ENCODE measurements at places on chromosomes 13 and 19.

DNA sequence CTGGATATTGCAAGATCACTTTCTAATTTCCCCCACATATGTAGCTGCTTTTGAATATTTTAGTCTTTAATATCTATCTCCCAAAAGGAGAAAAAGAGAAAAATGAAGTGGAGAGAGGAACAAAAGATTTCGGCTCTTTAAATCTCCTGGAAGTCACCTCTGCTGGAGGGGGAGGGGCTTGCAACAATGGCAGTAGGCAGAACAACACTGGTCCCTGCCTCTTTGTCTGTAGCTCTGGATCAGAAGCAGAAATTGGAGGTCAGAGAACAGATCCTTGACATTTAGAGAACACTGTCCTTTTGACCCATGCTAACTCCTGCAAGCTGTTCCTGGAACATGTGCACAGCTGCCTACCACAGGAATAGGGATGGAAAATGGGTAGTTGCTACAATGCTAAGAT lies 86.7 kb upstream of the GPR12 start:
- DNase-seq: no peak

- no peak for DNase-seq
These were observed 42.2 kb upstream of the TEX29 start for GRCh38 chr13:111278258-111278657.

DNA sequence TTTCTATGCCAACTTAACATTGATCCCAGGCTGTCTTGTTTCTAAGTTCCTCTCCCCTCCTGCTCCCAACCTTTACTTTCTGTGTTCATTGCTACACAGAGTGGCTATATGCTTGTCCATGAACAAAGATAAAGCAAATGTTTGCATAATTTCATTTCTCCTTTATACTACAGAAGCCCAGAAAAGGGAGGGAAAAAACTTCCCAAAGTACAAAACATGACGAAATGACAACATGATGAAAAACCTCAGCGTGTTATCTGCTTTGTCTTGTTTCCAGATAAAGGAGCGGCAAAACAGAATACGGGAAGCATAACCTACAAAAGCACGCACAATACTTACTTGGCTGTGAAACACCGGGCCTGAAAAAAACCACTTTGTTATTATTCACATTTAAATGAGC lies 336.8 kb downstream of the DNAJC15 start:
- no peak for DNase-seq

- no peak for DNase-seq
These were observed 60.9 kb downstream of the FOXO1 start for GRCh38 chr13:40605573-40605972.

Data from activated naive CD8-positive, alpha-beta T cell treated with anti-CD3 and anti-CD28 coated beads, Interleukin-2, amount 50 U/mL, for 24 hours (primary cell).